ENCODE measurements at places on chromosomes 7 and 10.

- no peak for DNase-seq
Observed at GRCh38 chr10:1097436-1097835, 41.3 kb downstream of the WDR37 start.

- no peak for DNase-seq
Observed at GRCh38 chr10:74936577-74937265, 110.3 kb downstream of the KAT6B start.

- no peak for DNase-seq
Observed at GRCh38 chr10:104842704-104843103, 201.6 kb downstream of the SORCS3 start.

DNA sequence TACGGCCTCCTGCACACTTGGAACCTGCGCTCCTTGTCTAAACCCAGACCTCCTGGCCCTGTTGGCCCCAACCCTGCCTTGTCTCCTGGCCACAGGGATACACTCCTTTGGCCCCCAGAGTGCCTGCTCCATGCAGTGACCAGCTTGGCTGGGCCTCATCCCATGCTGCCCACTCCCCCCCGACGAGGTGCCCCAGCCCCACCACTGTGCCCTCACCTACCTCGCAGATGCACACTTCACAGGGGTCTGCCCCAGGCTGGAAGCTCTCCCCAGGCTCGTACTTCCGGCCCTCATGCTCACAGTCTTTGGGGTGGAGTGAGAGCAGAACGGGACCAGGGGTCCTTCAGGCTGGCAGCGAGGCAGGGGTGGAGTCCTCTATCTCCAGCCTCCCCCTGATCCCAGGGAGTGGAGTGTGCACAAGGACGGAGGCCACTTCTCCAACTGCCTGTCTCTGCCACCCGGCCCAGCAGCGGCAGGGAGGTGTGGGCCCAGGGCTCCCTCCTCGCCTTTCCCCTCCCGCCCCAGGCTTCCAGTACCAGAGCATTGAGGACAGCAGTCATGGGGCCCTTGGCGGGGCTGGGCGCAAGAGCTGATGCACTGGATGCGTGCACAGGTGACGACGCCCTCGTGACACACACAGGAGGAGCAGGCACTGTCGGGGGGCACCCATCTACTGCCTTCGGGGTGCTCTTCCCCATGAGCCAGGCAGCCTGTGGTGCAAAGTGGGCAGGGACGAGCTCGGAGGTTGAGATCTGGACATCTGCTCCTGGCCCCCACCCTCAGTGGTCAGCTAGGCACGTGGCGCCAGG lies 22.1 kb downstream of the ATP6V1F start:
- no peak for DNase-seq

DNA sequence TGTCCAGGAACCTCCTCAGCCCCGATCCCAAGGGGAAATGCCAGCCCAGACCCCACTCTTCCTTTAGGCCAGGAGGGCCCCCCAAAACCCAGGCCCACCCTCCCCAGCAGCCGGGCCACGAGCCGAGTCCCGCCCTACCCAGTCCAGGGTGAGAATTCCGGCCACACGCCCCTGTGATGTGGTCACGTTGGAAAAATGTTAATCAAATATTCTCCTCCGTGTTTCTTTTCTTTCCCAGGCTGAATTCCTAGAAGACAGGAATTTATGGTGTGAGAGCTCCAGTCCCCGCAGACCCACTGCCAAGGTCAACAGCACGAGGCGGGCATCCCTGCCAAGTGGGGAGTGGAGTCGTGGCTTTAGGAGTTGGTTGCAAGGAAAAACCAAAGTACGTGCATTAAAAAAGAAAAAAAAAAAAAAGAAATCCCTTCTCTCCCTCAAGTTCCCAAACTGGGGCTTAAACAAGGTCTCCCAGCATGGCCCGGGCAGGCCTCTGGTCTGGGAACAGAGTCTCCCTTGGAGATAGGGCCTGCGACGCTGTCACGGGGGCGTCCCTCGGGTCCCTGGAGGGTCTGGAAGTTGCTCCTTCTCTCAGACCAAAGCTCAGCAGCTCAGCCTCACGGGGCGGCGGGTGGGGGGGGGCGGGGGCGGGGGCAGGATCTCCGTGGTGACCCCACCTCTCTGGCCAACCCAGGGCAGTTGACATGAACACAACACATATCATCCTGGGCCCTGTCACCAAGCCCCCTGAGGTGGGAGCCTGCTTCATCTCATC lies 28.1 kb upstream of the ELN start:
- no peak for DNase-seq

DNA sequence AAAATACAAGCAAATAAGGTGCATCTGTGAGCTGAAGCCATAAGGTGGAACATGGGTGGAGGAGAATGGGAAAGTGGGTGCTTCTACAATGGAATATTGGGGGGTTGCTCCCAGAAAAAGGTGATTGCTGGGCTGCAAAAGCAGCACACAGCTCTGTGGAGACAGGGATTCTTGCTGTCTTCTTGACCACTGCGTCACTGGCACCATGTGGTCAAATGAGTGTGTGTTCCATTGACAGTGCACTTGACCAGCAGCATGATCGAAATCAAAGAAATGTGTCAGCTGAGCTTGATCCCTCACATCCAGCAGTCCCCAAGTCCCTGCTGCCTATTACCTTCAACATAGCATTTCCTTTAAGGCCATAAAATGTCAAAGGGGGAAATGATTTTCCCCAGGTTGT lies 56.2 kb downstream of the GPR26 start:
- no peak for DNase-seq

DNA sequence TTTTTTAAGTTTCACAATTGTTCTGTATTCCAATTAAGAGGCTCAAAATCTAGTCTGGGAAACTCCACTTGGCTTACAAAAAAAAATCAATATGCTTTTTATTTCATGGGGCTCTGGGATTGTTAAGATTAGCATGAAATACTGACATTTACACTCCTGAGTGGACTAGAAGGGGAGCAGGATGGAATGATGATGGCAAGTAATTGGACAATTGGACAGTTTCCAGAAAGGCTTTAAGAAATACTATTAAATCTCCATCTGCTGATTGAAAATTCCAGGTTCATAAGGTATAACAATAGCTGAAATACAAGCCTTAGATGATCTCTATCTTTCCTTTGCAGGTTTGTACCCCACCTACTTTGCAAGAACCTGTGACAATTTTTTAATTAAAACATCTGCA lies 184.4 kb downstream of the LRRTM3 start:
- DNase-seq, result no peak

GRCh38 chr7:121076350-121077164 lies 88.0 kb downstream of the CPED1 start:
- no peak for DNase-seq

GRCh38 chr7:50479743-50480517 lies 29.8 kb upstream of the FIGNL1 start:
- no peak for DNase-seq

GRCh38 chr7:71343039-71343438 lies 211.1 kb downstream of the GALNT17 start:
- DNase-seq, result no peak

DNA sequence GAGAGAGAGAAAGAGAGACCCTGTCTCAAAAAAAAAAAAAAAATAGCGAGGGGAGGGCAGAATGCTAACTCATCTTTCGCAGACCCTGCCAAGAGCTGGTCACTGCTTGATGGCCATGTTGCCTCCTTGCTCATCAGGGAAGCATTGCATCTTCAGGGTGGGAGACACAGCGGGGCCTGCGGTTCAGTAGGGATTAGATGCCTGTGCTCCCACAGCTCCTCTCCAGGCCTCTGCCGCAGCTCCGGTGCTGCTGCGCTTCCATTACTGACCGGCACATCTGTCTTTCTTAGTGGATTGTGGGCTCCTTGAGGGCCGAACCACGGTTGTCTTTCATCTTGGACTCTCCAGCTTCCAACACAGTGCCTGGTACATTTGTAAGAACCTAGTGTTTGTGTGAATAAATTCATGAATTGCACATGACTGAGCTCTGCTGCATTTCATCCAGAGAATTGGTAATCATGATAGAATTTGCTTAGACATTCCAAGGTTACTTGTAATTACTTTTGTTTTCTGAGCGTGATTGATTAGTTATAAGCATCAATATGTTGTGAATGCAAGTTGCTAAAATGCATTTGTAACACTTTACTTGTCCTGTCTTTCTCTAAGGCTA lies 16.8 kb downstream of the HK1 start:
- DNase-seq, result no peak

DNA sequence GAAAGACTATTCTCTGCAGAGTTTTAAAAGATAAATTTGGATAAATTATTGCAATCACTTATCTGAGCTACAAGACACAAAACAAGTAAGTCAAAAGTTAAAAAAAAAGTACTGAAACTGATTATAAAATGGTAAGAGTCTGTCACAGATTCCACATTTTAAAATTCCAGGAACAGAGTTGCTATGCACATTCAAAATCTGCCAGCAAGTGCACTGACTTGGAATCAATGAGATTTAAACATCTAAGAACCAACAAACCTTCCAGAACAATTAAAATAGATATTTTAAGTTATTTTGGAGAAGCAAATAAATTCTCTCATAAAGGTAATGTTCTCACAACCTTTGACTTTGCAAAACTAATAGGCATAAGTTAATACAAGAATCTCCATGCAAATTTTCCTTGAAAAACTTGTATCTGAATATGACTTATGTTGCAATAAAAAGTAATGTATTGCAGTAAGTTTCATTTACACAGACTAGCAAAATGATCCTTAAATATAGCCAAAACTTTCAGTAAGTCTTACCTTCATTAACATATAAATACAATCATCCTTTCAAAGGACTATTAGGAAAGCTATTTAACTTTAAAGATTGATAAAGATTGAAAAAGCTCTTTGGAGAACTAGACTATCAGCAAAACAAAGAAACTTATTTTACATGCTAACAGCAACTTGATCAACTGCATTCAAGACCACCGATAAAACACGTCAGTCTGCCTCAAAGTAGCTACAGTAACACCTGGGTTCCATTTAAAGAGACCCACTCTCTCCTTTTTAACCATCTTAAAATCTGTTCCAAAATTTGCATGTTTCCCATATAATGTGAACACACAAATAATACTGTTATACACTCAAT lies 4.4 kb downstream of the ETV1 start:
- no peak for DNase-seq

DNA sequence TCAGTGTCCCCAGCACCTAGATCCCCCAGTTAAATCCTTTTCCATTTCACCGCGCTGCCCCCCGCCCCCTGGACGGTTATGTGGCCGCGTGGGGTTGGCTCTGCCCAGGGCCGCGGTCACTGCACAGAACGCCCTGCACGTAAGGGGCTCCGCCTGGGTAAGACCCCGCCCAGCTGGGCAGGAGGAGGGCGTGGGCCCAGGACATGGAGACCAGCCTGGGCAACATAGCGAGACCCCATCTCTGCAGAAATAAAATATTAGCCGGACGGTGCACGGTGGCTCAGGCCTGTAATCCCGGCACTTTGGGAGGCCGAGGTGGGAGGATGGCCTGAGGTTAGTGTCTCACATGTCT lies 650 bp upstream of the ZFAND2A start:
- no peak for DNase-seq

All from putamen (tissue), 1 donor.